Stimulated activated CD4-positive, alpha-beta T cell treated with anti-CD3 and anti-CD28 coated beads, Interleukin-15, amount 100 ng/mL, for 1 hour (primary cell): ENCODE measurements at places on chromosomes 5 and 9.

GRCh38 chr5:69329905-69330489, 2.6 kb downstream of the CCDC125 start:
- DNase-seq = no peak

- no peak for DNase-seq
Measured at GRCh38 chr5:124869426-124870033, 123.1 kb upstream of the ZNF608 start.

DNA sequence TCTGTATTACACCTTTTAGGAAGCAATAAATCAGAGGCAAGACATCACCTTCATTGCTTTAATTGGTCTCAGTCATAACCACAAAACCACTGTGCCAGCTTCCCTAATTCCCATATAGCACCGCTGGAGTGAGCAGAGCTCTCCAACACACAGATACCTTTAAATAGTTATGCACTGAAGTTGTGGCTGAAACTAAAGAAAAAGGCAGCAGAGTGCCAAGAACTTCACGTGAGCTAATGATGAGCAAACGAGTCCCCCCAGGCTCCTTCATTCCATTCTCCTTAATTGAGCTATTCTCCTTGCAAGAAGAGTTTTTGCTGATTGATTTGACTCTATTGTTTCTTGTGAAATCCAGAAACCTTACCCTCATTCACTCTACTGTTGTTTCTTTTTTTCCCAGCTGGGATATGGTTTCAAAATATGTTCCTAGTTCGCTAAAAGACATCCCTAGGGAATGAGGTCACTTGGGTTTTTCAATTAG, 501.5 kb downstream of the SPATA31D1 start:
- DNase-seq = no peak

DNA sequence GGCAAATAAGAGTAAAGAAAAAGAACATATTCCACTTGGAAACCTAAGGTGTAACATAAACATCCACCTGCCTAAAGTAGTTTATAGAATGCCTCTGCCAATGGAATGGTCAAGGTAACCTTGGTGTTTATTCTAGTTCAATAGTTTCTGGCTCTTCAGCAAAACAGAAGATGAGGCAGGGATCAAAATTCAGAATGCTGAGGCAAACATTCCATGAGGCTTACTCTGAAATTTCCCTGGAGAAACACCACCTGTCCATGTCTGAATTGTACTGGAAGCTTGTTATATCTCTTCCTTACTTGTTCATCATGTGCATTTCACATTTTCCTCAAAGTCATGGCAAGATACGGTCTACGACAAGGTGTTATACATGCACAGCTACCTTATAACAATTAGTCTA, 1862.4 kb upstream of the ACO1 start:
- DNase-seq = no peak

DNA sequence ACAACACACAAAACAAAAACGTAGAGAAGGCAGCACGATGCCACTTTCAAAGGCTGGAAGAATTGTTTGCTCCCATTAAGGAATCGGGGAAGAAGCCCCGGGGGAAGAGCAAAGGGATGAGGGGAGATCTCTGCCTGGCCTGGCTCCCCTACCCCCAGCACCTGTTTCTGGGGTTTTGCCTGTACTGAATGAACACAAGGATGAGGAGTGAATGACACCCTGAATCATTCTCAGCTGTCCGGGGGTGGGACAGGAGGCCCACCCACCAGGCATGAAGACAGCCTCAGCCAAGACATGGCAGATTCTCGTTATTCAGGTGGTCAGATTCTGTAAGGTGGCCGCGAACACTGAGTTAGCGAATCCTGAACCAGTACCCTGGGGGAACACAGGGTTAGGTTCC, 7.5 kb downstream of the TBC1D9B start:
- no peak for DNase-seq
